ENCODE measurements at places on chromosomes 6 and 20.

GRCh38 chr6:109892451-109893435 lies 85.4 kb upstream of the GPR6 start:
- DNase-seq, result no peak

DNA sequence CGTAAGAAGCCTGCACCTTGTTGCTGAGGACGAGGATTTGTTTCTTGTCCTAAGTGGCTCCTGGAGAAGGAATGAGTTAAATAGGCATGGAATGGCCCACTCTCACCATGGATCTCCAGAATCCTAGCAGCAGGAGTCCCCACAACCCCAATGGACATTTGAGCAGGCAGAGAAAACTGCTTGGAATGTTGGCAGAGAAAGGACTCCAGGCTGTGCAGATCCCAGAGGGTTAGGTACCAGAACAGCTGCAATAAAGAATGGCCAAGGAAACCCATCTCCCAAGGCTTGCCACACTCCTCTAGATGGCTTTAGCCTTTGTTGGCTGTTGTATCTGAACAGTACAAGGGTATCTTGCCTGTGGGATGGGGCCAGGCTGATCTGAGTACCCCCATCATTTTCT lies 1415.7 kb upstream of the ADGRB3 start:
- DNase-seq, result no peak

- DNase-seq, result no peak
These were observed 188.2 kb upstream of the PREP start for GRCh38 chr6:105591053-105591452.

GRCh38 chr6:33424855-33425667 lies 5.2 kb downstream of the SYNGAP1 start:
- no peak for DNase-seq

GRCh38 chr20:32359633-32360332 lies 1.7 kb downstream of the ASXL1 start:
- no peak for DNase-seq

- no peak for DNase-seq
These were observed 465.9 kb downstream of the KIF16B start for GRCh38 chr20:16107172-16107870.

DNA sequence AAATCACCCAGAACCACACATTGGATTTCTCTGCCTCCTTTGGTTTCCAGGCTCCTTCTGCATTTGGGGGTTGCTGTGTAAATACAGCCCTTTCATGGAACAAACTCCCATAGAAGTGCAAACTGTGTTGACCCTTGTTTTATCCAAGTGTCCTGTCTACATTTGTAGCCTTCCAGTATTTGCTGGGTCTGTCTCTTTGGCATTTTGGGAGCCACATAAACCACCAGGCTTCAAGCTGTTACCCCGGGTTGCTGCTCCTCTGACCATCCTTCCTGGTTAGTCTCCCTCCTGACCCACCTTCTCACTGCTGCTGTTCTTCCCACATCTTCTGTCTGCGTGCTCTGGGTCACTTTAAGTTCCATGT lies 7.6 kb upstream of the MTHFD1L start:
- DNase-seq, result no peak

DNA sequence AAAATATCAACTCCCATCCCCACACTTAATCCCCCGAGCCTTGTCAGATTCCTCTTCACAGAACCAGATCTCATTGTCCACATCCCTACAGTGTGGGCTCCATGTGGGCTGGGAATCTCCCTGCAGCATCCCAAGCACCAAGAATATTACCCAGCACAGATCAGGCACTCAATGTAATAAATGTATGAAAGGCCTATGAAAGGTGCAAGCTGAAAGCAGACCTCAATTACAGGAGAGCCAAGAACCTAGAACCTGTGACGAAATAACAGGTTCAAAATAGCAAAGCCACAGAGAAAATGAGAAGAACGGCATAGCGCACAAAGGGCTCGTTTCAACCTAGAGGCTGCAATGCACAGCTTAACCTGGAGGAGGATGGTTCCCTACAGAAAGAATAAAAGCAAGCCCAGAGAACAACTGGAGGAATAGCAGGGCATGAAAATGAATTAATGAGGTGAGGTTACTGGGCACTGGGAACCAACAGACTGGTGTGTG lies 3.1 kb downstream of the SLC23A2 start:
- DNase-seq, result no peak

DNA sequence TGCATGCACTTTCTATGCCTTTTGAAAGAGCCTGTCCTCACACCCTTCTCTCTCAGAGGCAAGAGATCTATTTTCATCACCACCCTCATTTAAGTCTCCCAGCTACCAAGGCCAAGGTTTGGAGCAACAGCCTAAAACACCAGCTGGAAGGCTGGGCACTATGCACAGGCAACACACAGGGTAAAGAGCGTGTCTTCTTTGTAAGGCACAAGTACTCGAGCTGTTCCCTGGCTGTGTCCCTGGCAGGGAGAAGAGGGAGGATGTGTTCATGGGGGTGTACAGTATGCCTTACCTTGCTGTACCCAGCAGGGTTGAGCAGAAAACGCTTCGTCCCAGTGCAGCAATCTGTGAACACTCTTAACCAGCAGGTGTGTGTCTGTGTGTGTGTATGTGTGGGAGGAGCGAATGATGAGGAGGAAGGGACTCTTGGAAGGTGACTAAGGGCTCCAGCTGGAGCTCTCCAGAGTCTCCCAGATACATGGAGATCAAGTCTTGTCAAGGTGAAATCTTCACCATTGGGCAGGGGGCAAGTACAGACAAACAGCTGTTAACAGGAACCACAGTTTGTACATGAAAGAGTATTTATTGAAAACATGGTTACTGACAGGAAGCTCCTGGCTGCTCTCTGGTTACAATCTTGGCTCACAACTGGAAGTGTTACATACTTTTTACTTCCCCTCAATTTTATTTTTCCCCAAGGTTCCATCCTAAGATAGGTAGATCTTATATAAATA lies 40.8 kb downstream of the ELMO2 start:
- no peak for DNase-seq

Measured in GM04503 (cell line).